ENCODE measurements at places on chromosomes 16 and 17.

DNA sequence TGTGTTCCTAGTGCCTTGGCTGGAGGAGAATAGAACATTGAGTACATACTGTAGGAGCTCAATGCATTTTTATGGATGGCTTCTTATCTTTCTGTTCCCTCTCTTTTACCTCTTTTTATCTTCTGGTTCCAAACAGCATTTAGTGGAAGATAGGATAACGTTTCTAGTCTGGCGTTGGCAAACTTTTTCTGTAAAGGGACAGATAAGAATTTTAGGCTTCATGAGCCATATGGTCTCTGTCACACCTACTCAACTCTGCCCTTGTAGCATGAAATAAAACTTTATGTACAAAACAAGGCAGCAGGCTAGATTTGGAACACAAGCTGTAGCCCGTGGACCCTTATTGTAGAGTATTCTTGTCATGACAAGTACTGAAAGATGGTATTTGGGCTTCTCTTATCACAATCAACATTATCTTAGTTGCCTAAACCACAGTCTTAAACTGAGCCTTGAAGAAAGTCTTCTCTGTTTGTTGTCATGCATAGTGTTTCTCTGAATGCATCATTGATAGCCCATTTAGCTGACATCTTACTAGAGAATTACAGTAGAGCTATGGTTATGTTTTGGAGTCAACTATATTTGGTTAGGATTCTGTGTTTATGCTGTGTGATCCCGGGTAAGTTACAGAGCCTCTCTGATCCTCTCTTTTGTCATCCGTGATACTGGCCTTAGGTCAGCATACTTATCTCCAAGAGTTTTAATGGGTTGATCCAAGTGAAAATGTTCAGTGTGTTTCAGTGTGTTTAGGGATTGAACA lies 80.2 kb downstream of the HS3ST4 start:
- no peak for DNase-seq

DNA sequence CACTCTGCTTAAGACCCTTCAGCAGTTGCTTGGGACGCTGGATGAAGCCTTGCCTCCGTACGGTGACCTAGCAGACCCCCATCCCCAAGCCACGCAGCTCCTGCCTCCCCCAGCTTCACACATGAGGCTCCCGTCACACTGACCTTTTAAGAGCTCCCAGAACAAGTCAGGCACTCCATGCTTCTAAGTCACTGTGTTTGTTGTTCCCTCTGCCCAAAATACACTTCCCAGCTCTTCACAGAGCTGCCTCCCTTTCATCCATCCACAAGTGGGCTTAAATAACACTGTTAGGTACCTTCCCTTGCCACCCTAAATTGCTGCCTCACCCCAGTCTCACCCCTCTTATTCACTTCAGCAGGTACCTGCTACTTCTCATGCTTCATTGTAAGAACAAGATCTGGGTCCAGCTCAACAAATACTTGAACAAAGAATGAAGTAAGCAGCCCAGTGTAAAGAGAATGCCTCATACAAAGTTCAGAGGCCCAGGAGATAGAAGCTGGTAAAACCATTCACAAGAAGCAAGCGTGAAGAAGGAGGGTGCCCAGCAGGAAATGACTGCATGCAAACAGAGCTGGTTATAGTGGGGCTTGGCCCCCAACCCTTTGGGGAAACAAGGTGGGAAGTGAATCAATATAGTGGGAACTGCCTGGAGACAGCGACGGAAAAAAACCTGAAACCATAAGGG lies 5.8 kb downstream of the ZC3H7A start:
- no peak for DNase-seq

DNA sequence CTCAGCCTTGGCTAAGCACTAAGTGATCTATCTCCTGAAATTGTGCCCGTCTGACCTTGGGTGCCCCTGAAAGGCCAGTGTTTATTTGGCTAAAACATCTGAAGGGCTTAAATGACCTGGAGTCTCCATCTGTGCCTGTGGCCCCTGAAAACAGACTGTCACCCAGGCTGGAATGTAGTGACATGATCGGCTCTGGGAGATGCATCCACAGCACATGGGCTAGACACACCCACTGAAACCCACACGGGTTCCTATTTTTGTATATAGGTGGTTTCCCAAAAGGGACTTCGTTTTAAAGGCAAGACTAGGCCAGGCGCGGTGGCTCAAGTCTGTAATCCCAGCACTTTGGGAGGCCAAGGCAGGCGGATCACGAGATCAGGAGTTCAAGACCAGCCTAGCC lies 13.5 kb downstream of the CEP295NL start:
- no peak for DNase-seq

GRCh38 chr17:32936186-32936893 lies 8.4 kb downstream of the TMEM98 start:
- no peak for DNase-seq

DNA sequence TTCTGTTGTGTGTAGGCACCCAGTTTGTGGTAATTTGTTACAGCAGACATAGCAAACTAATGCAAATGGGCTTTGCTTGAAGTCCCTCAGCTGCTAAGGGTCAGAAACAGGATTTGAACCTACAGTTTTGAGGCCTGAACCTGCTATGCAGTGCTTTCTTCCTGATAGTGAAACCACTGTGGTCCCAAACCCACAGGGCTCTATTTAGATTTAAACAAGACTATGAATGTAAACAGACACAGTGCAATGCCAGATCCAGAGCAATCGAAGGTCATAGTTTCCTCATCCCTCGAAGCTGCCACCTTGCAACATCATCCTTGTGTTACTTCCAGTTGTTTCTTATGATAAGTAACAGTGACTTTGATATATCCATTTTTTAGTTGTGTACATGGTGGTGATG lies 630.2 kb downstream of the WWOX start:
- DNase-seq = no peak

DNA sequence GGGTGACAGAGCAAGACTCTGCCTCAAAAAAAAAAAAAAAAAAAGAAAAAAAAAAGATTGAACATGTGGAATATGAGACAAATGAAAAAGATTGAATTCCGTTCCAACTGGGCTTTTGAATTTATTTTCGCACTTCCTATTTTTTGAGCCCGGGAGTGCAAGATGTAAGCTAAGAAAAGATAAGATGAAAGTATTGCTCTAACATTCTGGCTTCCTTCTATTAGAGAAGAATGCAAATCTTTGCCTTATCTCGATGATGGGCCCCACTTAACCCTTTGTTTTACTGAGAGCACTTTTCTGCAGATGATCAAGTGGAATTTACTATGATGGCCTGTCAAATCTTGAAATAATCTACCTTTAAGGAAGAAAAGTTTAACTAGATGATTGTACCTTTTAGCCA lies 96.3 kb downstream of the WWOX start:
- DNase-seq = no peak

DNA sequence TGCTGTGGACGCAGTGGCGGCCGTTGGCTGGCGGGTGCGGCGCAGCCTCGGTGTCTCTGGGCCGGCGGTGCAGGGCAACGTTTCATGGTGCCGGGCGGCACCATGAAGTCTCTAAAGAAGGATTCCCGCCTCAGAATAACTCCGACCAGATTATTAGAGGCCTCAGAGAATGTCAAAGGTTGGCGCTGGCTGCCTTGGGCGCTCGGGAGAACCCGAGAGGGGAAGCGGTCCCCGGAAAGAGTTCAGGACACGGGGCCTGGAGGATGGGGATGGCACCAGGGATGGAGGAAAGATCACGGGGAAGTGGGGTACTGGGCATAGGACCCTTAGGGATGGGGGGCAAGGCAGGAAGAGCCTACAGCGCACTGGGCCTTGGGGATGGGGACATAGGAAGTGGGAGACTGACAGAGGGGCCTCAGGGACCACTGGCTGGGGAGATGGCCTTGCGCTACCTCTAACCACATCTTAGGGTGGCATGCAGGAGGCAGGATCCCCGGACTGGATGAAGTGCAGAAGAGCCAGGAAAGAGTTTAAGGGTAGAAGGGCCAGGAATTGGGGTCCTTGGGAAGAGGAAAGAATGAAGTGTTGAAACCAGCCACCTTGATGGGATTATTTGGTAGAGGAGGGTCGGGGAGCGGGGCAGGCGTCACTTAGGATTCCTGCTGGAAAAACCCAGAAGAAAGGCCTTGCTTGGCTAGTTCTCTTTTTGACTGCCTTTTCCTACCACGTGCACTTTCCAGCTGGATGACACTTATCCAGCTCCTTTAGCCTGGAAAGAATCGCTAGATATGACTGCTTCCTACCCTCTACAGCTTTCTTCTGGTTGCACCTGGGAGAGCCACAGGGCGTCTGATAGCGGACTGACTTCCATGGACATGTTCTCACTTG lies 578 bp downstream of the MYCBPAP start:
- no peak for DNase-seq

DNA sequence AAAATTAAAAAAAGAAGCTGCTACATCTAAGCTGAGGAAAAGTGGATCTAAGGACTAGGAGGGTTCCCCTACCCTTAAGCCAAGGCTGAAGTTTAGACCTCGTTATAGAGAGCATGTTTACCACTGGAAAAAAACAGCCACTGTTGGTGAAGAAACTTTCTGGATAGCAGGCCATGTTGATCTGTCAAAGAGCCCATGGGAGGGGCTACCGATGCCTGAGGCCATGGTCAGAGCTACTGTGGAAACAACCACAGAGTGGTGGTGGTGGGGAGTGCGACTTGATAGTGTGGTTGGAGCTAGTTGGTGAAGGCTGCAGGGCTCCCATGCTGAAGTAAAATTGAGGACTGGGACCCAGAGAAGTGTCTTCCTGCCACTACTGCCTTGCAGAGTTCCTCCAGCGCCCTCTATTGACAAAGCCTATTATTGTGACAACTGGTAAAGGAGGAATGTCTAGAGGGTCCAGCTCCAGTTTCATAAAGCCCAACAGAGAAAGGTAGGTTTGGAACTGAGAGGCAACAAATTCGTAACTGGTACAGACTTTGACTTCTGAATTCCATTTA lies 12.7 kb upstream of the FAM20A start:
- DNase-seq = peak; percentile 57

GRCh38 chr17:29705386-29705785 lies 82.7 kb upstream of the CORO6 start:
- DNase-seq = no peak

DNA sequence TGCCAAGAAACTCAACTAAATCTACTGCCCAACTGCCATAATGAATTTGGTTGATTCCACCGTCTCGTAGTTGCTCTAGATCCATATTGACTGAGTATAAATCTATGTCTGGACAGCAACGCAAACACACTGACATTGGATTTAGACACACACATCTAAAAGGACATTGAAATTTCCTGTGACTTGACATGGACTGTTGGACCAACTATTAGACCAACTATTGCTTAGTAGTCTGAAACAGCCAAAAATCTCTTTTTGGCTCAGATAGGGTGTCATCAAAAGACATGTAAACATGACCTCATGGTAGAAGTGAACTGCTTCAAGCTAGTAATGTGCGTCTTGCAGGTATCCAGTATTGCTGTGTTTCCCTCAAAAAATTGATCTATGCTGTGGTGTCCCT lies 31.3 kb downstream of the KIAA0513 start:
- DNase-seq = no peak

- no peak for DNase-seq
These were observed 14.4 kb downstream of the GJD3 start for GRCh38 chr17:40349895-40350688.

DNA sequence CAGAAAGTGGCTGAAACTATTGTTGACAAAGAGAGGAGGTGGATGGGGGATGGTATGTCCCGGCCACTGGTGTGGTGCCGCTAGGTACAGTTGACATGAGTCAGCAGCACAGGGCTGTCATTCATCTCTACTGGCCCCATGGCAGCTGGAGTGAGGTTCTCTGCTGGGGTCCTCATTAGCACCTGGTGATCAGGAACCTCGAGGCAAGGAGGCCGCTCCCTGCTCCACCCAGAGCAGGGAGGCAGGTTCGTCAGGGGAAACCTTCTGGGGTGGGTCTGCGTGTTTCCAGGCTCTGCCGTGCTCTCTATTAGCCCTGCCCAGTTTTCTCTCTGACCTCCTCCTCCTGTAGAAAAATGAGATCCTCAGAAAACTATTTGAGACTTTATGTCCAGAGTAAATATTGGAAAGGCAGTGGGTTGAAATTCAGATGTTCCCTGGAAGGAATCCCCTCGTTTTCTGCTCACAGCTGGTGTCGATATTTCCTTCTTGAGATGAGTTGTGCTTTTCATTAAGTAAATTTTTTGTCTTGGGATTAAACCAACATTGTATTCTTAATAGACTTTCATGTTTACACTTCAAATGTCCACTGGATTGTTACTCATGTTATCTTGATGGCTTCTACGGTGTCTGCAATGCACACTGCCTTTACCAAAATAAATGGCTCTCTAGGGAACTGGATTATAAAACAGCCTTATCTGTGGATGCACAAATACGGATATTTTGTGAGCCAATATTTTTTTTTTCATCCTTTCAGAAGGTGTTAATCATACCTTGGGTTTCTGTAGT lies 7.1 kb downstream of the NTN1 start:
- no peak for DNase-seq

DNA sequence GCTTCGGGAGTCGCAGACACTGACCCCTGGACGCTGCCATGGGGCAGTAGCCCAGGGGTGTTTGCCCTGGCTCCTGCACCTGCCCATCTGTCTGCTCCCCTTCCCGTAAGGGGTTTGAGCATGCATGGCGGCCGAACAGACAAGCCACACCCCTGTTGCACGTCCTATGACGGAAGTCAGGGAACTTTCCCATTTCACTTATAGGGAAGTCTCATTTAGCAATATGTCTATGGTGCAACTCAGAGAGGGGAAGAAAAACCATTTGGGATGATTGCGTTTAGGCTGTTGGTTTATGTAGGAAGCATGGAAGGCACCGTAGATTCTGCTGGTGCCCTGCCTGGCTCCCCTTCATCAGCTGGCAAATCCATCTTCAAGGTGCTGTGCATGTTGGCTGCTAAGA lies 112.5 kb downstream of the HAPSTR1 start:
- DNase-seq = no peak

DNA sequence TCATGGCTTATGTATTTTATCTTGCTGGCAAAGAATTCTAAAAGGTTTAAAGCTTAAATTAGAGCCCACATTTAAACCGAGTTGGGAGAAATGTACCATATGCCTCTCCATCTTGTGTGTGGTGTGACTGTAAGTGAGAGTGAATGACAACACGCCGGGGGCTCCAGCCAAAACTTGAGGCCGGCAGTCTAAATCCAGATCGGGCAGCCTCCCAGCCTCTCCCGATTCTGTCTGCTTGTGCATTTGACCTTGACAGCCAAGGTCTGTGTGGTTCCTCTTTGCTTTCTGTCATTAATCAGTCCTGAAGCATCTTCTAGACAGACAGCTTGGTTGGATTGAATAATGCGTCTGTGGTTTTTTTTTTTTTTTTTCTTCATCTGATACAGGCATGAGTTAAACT lies 1093.2 kb upstream of the EEF2KMT start:
- no peak for DNase-seq

DNA sequence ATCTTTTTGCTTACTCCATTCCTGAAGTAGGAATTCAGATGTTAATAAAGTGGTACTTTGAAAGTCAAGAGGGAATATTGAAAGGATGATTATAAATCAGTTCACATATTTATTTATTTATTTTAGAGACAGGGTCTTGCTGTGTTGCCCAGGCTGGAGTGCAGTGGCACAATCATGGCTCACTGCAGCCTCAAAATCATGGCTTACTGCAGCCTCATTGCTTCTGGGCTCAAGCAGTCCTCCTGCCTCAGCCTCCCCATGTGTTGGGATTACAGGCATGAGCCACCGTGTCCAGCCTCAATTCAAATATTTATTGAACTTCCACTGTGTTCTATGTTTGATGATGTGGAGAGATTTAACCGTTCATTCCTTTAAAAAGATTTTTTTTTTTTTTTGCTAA lies 6.6 kb downstream of the NDEL1 start:
- DNase-seq = no peak

All from HTR-8/SVneo (cell line).